ENCODE measurements at places on chromosomes 13 and 19.
A peak's percentile ranks its signal among the peaks of the same experiment; 100 is the strongest.

DNA sequence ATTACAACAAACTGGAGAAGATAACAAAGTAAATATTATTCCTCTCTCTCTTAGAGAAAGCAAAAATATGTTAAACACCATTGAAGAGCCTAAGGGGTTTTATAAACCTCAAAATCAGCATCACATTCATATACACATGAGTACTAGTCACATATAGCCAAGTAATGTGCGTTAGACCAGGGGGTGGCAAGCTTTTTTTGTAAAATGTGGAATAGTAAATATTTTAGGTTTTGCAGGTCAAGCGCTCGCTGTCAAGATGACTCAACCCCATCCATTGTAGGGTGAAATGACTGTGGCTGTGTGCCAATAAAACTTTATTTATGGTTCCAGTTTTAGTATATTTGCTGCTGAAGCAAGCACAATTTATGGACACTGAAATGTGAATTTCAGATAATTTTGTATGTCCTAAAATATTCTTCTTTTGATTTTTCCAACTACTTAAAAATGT is 21.7 kb downstream of the RFX2 start:
- no peak for DNase-seq

- no peak for DNase-seq
These were observed 8.5 kb downstream of the MIDN start for GRCh38 chr19:1256646-1257474.

GRCh38 chr13:60109285-60109684 is 54.4 kb downstream of the DIAPH3 start:
- no peak for DNase-seq

- DNase-seq = no peak
These were observed 9.2 kb downstream of the LGALS4 start for GRCh38 chr19:38803543-38803942.

DNA sequence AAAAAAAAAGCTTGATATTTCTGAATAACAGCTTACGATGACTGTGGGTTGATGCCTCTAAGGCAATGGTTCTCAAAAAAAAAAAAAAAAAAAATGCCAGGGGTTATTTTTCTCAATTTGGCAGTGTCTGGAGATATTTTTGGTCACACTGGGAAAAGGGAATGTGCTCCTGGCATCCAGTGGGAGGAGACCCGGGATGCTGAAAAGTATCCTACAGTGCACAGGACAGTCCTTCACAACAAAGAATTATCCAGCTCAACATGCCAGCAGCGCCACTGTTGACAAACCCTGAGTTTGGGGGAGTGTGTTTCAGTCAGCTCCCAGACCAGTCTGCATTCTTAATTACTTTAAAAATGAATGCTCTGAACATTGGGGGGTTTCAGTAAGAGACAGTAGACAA is 54.5 kb downstream of the FLT3 start:
- no peak for DNase-seq

- no peak for DNase-seq
These were observed 13.6 kb downstream of the DLEU7 start for GRCh38 chr13:50829896-50830295.

DNA sequence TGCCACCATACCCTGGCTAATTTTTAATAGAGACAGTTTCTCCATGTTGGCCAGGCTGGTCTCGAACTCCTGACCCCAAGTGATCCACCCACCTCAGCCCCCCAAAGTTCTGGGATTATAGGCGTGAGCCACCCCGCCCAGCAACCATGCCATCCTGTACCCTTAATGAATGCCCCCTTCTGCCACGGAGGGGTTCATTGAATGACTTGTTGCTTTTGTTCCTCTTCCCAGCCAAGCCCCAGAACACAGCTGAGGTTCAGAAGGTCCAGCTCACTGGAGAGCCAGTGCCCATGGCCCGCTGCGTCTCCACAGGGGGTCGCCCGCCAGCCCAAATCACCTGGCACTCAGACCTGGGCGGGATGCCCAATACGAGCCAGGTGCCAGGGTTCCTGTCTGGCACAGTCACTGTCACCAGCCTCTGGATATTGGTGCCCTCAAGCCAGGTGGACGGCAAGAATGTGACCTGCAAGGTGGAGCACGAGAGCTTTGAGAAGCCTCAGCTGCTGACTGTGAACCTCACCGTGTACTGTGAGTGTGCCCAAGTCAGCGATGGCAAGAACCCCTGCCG is 6.0 kb downstream of the PVR start:
- no peak for DNase-seq

DNA sequence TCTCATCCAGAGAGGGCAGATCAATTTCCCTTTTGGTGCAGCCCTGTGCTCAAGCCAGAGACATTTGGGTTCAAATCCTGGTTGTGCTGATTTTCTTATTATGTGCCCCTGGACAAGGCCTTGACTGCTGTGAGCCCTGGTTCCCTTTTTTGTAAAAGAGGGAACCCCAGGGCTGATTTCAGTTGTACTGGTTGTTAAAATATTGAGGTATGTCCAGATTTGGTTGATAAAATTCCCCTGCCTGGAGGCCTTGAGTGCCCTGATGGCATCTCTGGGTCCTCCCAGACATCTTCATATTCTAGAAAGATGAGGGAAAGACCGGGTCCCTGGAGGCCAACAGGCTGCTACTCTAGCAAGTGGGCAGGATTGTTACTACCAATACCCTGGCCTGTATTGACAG is 14.4 kb upstream of the PLAUR start:
- DNase-seq = no peak

DNA sequence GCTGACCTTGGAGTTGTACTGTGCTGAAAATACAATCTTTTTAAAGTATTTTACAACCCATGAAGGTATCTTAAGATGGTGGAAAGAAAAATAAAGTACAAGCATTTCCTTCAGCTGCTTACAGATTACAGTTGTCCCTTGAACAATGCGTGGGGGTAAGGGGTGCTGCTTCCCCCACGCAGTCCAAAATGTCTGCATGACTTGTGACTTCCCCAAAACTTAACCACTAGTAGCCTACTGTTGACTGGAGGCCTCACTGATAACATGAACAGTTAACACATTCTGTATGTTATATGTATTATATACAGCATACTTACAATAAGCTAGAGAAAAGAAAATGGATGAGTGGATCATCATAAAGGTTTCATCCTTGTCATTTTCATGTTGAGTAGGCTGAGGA is 45.3 kb upstream of the ZNF599 start:
- no peak for DNase-seq

- no peak for DNase-seq
These were observed 7.0 kb downstream of the COL5A3 start for GRCh38 chr19:10003271-10003670.

DNA sequence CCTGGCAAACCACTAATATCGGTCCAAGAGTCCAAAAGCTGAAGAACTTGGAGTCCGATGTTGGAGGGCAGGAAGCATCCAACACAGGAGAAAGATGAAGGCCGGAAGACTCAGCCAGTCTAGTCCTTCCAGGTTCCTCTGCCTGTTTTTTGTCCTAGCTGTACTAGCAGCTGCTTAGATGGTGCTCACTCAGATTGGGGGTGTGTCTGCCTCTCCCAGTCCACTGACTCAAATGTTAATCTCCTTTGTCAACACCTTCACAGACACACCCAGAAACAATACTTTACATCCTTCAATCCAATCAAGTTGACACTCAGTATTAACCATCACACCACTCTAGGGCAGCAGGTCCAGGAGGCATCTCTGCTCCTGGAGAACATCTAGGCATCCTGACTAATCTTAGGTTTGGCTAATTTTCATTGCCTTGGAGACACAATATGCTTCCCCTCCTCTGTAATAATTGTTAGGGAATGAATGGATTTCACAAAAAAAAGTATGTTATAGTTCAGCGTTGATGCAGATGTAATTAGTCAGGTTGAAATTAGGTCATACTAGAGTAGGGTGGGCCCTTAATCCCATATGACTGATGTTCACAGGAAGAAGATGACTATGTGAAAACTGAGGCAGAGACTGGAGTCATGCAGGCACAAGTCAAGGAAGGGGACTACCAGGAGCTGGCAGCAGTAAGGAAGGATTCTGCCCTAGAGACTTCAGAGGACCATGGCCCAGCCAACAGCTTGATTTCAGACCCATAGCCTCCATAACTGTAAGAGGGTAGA is 183.4 kb downstream of the RBM26 start:
- no peak for DNase-seq

DNA sequence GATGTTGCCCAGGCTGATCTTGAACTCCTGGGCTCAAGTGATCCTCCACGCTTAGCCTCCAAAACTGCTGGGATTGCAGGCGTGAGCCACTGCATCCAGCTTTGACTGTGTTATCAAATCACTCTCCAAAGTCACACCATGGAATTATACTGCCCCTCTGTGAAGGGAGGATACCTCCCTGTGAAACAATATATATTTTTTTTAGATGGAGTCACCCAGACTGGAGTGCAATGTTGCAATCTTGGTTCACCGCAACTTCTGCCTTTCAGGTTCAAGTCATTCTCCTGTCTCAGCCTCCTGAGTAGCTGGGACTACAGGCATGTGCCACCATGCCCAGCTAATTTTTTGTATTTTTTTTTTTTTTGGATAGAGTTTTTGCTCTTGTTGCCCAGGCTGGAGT is 7.7 kb downstream of the TYK2 start:
- DNase-seq = no peak

DNA sequence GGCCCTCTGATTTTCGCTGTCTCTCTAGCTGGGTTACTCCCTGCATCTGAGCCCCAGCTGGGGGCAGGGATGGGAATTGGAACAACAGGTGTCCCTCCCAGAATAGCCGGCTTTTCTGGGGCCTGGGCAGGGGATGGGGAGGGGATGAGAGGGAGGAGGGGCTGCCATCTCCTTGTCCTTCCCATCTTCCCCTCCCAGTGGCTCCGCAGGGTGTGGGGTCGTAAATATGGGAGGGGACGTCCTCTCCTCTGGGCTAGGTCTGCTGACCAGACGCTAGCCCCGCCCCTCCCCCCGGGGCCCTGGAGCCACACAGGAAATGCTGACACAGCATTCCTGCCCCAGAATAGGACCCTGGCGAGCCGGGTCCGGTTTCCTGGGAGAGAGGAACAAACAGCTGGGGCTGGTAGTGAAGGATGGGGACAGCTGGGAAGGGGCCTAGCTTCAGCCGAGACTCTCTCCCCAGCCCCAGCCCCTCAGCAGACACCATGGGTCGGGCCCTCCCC is 1.1 kb downstream of the RYR1 start:
- no peak for DNase-seq

DNA sequence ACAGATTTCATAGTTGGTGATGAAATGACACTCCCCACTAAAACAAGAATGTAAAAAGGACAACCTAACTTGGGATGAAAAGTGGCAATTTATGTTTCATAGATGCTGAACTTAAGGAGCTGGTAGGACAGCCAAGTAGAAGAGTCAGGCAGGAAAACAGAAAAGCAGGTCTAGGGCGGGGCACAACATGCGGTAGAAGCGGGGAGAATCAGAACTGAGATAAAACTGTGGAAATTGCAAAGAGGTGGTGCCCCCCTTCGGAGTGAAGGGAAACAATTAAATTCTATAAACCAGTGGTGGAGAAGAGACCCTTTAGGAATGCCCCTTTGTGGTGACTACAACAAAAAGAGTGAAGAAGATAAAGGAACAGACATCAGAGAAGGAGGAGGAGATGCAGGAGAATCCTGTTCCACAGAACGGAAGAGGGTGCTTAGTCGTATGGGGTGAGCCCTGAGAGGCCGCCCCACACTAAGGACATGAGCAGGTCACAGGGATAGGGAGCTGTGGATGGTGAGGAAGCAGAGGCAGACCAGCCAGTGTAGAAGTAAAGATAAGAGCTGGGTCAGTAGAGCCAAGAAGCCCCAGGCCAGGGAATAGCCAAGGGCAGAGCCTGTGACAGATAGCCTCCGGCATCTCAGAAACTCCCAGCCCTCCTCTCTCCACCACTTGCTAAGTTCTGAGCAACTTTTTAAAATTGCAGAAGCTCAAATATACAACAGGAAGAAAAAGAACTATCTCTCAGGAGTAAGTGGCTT is 100.3 kb upstream of the DOCK9 start:
- no peak for DNase-seq

DNA sequence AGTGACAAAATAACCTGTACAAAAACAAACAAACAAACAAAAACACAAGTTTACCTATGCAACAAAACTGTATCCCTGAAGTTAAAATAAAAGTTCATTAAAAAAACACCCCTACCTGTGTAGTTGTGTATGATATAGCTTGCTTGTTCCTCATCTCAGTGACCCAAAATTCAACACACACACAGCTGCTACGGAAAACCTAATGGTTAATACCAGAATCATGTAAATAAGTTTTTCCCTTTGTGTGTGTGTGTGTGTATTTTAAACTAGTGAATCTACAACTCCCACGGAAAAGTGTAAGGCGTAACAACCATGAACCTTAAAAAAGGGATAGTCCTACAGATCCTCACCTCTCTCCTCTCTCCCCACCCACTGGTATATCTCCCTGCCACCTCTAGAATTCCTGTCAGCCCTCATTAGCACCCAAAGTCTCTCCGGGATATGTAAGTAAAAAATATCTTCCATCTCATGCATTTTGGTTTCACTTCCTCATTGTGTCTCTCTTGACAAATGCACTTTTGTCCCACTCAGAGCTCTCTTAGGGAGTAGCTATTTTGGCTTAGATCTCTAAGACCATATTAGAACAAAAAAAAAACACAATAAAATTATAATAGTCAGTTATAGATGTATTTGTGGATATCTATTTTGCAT is 2236.5 kb downstream of the PCDH9 start:
- DNase-seq = no peak

GRCh38 chr13:30700364-30700763 is 35.0 kb upstream of the ALOX5AP start:
- DNase-seq = no peak

DNA sequence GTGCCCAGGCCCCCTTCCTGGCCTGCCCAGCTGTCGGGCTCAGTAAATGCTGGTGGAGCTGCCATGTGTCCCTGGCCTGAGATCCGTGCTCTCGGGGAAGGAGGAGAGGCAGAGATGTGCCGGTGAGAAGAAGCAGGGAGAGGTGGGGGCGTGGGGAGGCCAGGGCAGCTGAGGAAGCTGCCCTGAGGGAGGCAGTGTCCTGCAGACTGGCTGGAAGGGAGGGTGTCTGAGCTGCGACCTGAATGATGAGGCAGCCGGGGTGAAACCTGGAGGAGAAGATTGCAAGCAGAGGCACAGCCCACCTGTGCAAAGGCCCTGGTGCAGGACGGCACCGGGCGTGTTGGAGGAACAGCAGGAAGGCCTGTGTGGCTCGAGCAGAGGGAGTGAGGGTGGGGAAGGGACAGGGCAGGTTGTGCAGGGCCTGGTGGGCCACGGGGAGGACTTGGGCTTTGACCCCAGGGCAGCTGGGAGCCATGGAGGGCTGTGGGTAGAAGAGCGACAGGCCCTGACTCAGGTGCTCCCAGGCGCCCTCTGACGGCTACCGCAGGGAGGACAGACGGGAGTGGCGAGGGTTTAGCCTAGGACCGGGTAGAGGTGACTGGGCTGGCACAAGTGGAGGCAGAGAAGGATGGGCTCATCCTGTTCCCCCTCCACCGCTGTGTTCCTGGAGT is 14.0 kb upstream of the CELF5 start:
- peak; percentile 70 for DNase-seq

Data from stimulated activated CD4-positive, alpha-beta T cell treated with anti-CD3 and anti-CD28 coated beads, Interleukin-12 subunit alpha, Interleukin-12 subunit beta, amount 100 ng/mL, for 24 hours (primary cell).